ENCODE measurements at places on chromosomes 12 and 14.
A peak's percentile ranks its signal among the peaks of the same experiment; 100 is the strongest.

GRCh38 chr12:67415473-67415872 is 146.3 kb downstream of the CAND1 start:
- DNase-seq, result peak; percentile 69

GRCh38 chr14:97381309-97381708 is 584.1 kb downstream of the VRK1 start:
- DNase-seq, result no peak

DNA sequence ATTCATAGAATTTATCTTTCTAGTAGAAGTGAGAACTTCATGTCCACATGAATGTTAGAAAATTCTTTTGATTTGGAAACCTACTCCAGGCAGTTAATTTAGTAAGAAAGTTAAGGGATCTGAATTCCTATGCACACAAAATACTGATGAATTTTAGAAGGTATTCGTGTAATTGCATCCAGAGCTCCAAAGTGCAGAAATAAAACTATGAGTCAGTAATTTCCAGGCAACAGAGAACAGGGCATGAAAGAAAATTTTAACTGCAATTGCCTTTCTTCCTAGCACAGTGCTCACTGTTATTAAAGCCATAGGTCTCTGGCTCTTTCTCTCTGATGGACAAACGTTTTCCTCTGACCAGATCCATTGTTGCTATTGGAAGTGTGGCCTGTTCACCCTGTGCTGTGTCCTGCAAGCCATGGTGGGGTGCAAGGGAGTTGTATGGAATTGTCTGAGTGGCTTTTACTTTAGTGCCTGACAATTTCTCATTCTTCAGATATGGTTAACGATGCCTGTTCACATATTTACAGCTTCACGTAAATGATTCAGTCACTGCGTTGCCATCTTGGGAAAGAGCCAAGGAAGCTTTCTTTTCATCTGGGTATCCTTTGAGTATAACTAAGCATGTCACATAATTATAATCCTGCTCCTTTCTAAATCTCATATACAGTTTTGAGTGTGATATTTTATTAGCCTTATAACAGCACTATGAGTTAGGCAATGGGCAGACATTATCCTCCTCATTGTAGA is 145.1 kb downstream of the ACSS3 start:
- no peak for DNase-seq

DNA sequence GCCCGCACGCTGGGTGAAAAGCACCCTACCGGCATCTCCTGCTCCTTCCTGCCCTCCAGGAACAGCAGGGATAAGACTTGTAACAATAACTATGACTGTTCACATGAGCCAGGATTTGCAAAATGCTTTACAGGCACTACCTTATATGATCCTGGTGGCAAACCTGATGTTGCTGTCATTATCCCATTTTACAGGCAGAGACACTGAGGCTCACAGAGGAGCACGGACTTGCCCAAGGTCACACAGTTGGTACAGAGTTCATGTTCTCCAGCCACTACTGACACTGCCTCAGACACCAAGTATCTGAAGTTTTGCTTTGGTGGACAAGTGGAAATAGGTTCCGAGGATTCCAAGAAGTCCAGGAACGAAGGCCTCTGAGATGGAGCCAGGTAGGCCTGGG is 22.6 kb downstream of the GLTP start:
- DNase-seq, result no peak

GRCh38 chr12:114888928-114889584 is 205.1 kb upstream of the TBX3 start:
- peak; percentile 61 for DNase-seq

DNA sequence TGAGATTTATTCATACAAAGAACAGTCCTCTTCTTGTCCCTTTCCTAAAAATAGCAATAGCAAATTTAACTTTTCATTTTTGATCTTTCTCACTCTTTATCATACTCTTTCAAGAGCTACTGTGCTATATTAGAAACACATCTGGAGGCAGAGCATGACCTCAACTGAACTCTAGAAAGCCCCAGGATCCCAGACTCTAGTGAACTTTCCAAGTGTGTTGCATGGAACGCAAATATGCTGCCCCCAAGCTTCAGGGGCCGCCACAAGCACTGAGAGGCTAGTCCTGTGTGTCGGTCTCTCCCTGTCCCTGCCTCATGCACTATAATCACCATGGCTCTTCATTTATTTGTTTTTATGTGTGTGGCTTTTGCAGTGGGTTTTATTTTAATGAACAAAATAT is 38.7 kb upstream of the ZNF641 start:
- peak; percentile 17 for DNase-seq

- DNase-seq, result no peak
Measured at GRCh38 chr14:90760591-90761316, 55.5 kb downstream of the TTC7B start.

DNA sequence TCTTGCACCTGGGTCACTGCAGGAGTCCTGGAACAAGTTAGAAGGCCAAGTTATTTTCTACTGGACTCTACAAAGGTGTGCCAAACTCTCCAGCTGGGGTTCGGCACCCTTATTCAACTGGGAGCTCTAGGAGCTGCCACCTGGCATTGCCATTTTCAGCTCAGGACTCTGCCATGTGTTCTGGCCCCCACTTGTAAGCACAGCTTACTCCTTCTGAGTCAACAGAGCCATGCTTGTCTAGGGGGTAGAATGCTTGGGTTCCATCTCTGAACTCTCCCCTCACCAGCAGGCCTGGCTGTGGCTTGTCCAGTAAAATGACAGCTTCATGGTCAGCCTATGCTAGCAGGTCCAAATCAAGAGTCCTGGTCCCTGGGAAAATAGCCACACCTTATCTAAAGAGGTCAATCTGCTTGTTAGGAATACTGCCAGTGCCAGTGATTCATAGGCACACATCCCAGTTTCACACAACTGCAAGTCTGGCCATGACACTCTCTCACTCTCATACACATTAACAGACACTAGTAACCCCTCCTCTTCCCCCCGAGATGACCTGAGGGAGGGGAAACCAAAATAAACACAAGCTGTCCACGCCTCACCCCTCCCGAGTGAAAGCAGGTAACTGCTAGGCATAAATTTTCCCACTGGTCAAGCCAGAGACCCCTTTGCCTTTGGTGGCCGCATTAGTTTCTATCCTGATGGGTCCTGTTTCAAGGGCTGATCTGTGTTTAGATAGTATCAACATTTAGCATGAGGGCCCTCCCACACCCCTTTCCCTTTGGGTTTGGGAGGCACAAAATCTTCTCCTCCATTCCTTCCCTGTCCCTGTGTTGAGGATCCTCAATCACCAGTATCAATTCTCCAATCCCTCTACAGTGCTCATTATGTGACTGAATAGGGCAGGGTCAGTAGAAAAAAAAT is 182.3 kb upstream of the GZMB start:
- DNase-seq, result no peak

DNA sequence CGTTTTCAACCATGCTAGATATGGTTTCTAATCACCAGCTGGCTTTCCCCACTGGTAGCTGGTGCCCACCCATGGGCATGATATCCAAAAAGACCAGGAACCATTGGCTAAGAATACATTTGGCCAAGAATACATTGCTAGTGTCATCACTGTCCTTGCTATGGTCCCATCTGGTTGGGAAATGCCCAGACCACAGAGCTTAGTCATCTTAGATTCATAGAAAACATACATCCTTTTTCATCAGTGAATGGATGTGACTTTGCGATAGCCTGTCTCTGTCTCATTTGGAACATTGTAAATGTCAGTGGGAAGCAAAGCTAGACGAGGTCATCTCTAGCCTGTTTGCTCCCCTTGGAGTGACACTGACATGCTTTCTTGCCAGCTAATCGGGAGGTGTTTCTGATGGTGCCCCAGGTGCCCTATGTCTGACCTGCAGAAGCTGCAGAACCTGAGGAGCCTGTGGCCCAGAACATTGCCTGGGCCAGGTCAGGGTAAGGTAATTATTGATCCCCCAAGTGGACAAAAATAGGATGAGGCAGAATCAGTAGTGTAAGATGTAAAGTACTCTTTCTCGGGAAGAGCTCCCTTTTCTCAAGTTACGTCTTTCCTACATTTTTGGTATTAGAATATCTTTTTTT is 194.8 kb downstream of the SLC41A2 start:
- DNase-seq, result no peak

GRCh38 chr12:124566997-124567672 is at the start of gene NCOR2:
TSS of gene NCOR2 (minus strand) at chr12:124567612. CDS start at chr12:124495251, 72,361 bp downstream.
- DNase-seq, result no peak

- DNase-seq, result peak; percentile 92
Measured at GRCh38 chr14:58639842-58640484, 2.2 kb downstream of the DACT1 start.

- no peak for DNase-seq
Measured at GRCh38 chr14:35578639-35579038, 44.7 kb downstream of the INSM2 start.

DNA sequence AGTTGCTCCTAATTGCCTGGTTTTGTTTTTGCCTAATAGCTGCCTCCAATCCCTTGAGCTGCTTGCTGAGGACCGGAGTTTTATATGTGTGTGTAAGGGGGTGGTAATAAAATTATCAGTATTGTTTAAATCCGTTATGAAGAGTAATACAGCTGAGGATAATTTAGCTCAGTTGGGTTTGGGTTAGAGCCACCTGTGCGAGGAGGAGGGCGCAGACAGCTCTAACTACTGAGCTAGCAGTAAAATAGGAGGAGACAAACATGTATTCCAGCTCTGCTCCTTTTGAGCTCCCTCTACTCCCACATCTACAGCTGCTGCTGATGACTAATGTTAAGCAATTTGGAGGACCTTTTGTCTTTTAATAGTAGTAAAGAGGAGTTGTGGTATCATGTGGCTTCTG is 61.5 kb downstream of the SPATS2 start:
- peak; percentile 15 for DNase-seq

All from umbilical cord (tissue), 2 donors.